ENCODE measurements at places on chromosomes 2 and 18. TPM values are rescaled to one million over a fixed set of nuclear protein-coding genes. Genes with fewer than 3 reads are reported as not detected.
A peak's percentile ranks its signal among the peaks of the same experiment; 100 is the strongest.

DNA sequence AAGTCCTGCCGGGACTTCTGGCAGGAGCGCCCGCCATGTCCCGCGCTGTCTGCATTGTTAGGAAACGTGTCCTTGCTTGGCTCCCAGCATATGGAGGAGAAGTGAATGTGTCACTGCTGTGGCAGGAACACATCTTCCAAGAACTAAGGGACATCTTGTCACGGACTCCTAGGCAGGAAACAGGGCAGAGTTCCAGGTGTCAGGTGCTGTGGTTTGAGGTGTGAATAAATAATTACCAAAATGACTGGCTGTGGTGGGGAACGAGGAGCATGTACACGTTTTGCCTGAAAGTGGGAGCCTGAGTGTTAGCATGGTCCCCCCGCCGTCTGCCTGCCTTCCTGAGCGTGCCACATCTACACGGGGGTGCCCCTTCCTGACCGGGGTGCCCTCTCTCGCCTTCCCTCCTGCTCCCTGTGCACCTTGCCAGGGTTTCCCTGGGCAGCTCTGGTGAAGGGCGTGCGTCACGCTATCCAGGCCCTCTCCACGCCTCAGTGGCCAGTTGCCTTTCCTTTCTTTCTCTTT is 237.5 kb downstream of the LDLRAD4 start:
- no peak for ATAC-seq

Gene ORC2
- total RNA-seq = 13.6 TPM

DNA sequence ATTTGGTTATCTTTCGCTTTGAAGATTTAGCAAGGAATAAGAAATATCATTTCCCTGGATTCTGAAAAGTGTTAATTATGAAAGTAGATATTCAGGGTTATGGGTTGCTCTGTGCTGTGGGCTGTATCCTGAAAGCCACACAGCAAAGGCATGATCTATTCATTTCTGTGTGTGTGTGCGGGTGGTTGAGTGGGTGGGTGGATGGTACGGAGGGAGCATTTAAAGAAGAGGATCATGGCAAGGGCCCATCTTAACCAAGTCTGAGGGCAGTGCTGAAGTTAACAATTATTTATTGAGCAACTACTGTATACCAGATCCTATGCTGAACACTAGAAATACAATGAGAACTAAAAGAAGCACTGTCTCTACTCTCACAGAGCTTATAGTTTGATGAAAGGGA is 178.2 kb upstream of the ZEB2 start:
- no peak for ATAC-seq

GRCh38 chr2:216408426-216409290 is 3.6 kb upstream of the SMARCAL1 start:
- no peak for ATAC-seq

DNA sequence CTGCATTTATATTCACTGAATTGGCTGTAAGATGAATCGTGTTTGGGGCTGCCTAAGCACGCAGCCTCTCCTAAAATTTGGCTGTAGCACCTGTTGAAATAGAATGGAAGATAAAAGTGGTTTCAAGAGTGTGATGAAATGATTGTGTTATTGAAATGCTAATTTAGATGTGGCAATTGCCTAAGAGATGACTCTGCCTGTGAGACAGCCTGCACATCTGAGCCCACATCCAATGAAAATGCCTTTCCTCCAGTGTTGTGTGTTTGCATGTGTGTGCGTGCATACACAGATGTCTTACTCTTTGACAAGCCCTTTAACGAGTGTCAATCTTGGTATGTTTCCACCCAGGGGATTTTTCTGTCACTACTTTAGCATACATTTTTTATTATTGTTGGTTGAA is 346.9 kb downstream of the MEIS1 start:
- peak; percentile 45 for ATAC-seq

- ATAC-seq = no peak
These were observed 41.7 kb upstream of the ZNF804A start for GRCh38 chr2:184556639-184557038.

Gene SDC1
- 2.7 TPM for total RNA-seq

Gene SAG
- 3.9 TPM for total RNA-seq

Gene DOK6
- 7.6 TPM for total RNA-seq

DNA sequence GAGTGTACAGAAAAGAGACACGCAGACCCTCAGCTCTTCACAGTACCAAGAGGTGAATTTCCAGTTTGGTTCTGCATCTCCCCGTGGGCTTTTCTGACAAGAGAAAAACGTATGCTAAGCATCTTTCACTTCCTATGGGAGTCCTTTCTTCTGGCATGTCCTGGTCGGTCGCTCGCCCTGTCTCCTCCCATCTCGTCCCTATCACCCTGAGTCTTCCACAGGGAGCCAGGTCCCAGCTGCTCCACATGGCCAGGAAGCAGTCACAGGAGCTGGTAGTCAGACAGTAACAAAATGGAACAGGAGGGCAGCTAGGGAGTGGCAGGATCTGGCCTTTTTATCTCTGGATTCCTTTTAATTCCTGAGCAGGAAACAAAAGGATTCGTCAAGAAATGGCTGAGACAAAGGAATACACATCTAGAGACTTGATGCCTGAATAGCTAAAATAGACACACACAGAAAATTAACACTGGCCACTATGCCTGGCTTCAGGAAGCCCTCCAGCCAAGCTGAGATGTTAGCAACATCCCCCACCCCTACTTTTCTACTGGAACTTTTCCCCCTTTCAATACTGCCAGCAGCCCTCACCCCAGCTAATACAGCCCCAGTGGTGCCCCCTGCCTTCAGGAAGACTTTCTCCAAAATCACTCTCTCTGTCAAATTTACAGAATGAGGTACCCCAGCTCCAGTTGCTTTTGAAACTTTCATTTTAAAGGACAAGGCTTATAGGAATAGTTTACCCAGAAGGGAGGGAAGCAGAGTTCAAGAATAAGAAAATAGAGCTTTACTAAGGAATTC is 136.1 kb downstream of the DNER start:
- no peak for ATAC-seq

GRCh38 chr2:216737676-216738075 is 42.3 kb upstream of the IGFBP5 start:
- no peak for ATAC-seq

DNA sequence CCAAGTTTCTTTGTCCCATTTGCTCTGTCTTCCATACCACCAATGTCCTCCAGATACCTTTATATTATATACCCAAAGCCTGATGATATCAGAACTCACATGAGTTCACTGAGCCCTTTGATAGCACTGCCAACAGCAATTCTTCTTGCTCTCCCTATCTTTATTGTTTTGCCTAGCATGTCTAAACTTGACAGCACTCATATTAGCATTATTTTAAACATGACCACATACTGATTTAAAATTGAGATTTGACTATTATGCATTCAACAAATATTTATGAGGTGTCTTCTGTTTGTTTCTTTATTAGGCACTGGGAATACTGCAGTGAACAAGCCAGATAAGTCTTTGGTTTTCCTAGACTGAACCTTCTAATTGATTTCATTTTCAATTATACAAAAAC is 587.3 kb upstream of the GCFC2 start:
- ATAC-seq = no peak

- no peak for ATAC-seq
These were observed 3.6 kb downstream of the STARD7 start for GRCh38 chr2:96204836-96205624.

GRCh38 chr2:138752197-138752956 is 27.8 kb downstream of the NXPH2 start:
- no peak for ATAC-seq

DNA sequence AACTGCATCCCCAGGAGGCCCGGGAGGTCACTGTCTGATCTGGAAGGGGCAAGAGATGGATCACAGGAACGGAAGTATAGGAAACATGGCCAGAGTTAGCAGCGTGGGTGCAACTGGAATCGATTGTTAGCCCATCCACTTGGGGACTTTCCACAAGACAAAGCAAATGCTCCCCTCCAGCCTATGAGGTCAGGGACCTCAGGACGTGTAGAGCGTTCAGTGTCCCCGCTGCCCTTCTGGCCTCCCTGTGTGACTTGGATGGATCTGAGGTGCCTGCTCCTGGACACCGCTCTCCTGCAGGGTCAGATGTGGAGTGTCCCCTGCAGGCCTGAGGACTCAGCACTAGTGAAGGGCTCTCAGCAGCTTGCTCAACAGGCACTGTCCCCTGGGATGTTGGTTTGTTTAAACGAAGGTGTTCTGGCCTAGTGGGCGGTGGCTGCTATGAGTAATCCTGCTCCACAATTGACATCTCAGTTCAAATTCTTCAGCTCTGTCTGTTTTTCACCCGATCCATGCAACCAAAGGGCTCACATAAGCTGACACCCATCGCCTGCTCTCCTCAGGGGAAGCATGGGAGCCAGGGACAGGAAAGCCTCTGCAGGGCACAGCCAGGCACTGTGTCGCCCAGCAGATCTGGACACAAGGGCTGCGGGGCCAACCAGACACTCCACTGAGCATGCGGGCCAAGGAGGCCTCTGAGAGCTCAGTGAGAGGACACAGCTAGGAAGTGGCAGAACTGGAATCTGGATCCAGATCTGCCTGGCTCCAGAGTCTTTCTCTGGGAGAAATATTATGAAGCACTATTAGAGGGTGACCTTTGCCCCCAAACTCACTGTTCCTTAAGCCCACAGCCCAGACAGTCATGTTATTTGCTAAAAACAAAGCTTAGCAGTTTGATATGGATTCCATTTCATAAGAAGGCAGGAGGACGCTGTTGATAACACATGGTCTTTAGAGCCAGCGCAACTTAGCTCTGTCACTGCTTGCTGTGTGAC is 78.5 kb downstream of the RHOB start:
- peak; percentile 82 for ATAC-seq

DNA sequence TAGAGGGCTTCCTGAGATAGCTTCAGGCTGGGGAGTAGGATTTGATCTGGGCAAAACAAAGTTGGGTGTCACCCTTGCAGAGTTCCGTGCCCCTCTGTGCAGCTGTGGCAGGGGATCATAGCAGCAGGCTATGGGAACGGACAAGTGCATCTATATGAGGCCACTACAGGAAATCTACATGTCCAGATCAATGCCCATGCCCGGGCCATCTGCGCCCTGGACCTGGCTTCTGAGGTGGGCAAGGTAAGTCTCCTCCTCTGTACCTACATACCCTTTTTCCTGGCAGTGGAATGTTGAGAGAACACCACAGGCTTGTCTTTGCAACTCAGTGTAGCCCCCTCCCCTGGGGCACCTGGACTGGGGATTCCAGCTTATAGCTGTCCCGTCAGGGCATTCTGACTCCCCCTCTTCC is 3.5 kb downstream of the WDR54 start:
- ATAC-seq = no peak

DNA sequence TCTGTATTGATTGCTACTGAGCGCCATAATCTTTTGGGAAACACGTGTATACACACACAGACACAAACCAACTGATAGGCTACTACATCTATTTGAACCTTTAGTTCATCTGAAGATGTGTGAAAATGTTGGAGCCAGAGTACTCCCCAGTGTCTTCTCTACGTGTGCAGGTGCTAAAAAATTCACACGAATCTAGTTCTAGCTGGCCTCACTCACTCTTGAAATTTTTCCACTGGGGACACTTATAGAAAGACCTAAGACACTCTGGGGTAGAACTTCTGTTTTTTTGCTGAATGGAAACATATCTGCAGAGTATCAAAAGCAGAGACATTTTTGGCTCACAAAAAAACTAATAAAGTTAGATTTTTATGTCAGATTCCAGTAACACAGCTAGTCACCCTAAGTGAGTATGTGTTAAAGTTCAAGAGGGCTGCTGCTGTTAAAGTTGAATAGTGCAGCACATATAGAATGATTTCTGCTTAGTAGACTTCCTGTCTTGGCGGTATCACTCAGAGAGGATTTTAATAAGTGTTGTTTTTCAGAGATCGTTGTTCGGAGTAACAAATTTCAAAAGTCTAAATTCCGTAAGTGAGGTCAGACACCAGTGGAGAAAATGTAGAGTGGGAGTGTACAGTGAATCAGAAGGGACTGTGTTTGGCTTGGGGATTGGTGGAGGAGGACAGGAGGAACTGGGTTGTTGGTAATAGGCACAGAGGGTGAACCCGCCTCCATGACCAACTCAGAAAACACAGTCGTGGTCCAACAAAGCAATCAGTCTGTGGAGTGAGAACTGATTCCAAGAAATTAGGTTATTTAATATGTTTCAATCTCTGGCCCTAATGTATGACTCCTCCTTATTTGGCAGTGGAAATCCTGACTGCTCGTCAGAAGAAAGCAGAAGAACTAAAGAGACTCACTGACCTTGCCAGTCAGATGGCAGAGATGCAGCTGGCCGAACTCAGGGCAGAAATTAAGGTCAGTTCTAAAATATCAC is 43.1 kb downstream of the KCTD18 start:
- ATAC-seq = peak; percentile 99

Gene GFPT1
- 12.8 TPM for total RNA-seq

DNA sequence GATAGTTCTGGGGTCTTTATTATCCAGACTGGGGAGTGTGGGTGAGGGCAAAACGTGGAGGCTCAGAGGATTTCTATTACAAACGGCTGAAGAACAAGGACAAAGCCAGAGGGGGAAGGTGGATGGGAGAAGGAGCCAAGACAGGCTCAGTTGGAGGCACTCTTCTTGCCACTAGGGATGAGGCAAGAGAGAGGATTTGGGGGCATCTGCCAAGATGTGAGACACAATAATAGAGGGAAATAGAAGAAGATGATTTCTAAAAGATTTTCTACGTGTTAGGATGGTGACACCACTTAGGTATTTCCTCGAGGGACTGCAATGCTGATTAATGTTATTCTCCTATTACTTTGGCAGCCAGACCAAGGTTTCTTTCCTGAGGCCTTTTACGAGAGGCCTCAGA is 71.8 kb downstream of the APOB start:
- ATAC-seq = no peak

Gene BOLL
- total RNA-seq = 0.15 TPM

Gene POTEJ
- 0.14 TPM for total RNA-seq

Gene SPEG
- total RNA-seq = 20.6 TPM

Gene BUB1
- 64.7 TPM for total RNA-seq

DNA sequence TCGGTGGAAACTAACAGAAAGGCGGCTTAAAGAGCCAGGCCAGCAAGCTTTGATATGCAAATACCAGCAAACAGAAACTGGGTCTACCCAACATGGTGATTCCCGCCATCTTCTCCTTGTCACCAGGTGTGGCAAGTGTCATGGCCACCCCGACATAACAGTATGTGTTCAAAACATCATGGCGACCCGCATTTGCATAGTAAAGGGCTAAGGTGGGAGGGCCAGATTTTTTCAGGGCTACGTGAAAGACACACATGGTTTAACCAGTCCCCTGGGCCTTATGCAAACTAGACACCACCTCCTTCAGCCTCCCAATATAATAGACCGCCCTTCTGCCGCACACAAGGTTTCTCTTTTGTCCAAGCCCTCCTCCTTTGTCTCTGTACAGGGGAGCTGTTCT is 260.4 kb downstream of the METTL4 start:
- no peak for ATAC-seq

- ATAC-seq = no peak
These were observed 9.0 kb upstream of the SCN9A start for GRCh38 chr2:166384774-166385173.

Gene TFCP2L1
- 0.14 TPM for total RNA-seq

GRCh38 chr2:170685591-170685990 is 29.5 kb upstream of the SP5 start:
- no peak for ATAC-seq

DNA sequence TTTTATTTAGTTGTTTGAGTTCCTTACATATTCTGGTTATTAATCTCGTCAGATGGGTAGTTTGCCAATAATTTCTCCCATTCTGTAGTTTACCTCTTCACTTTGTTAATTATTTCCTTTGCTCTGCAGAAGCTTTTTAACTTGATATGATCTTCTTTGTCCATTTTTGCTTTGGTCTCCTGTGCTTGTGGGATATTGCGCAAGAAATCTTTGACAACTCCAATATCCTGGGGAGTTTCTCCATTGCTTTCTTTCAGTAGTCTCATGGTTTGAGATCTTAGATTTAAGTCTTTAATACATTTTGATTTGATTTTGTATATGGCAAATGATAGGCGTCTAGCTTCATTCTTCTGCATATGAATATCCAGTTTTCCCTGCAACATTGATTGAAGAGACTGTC is 389.2 kb downstream of the LRP1B start:
- ATAC-seq = no peak

Gene RAB12
- 22.6 TPM for total RNA-seq

All from motor neuron (in vitro differentiated cells).